ENCODE measurements at places on chromosomes 7 and 10.

GRCh38 chr10:67772894-67773511 lies 65.0 kb downstream of the DNAJC12 start:
- no peak for DNase-seq

DNA sequence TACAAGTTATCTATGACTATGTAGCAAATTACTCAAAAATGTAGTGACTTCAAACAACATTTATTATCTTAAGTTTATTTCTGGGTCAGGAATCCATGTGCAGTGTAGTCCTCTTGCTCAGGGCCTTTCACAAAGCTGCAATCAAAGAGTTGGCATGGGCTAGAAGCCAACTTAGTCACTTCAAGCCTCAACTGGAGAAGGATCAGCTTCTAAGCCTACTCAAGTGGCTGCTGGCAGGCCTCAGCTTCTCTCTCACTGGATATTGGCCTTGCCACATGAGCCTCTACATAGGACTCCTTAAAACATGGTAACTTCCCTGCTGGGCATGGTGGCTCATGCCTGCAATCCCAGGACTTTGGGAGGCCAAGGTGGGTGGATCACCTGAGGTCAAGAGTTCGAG lies 5.0 kb upstream of the NFE2L3 start:
- DNase-seq, result no peak

- no peak for DNase-seq
These were observed 123.1 kb downstream of the CCNY start for GRCh38 chr10:35459449-35459847.

DNA sequence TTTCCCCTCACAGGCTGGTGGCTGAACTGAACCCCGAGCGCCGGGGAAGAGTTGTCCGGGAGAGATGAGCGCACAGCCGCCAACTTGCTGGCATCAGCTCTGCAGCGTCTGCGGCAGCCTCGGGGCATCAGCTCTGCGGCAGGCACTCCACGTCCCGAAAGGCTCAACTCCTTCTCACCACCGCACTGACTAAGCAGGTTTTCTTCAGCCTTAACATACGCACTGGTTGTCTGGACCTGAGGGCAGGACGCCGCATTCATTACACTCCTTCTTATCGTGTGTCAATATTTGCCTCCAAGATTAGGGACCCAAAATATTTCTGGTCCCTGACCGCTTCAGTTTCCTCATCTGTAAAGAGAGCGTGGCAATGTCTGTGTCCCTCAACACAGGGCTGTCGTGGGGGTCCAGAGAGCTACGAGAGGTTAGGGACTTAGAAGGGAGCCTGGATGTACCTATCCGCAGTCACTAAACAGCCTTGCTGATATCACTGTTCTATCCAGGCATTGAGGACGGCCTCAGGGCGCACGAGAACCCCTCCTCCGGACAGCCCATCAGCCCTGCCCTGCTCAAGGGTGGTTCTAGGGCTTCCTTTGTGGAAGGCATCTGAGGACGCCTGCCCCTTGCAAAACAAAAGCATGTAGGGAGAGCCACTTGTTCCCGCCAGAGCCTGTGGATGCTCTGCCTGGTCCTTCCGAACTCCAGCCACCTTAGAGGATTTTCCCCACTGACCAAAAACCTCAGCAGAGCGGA lies 42.8 kb upstream of the FIGNL1 start:
- DNase-seq, result no peak

DNA sequence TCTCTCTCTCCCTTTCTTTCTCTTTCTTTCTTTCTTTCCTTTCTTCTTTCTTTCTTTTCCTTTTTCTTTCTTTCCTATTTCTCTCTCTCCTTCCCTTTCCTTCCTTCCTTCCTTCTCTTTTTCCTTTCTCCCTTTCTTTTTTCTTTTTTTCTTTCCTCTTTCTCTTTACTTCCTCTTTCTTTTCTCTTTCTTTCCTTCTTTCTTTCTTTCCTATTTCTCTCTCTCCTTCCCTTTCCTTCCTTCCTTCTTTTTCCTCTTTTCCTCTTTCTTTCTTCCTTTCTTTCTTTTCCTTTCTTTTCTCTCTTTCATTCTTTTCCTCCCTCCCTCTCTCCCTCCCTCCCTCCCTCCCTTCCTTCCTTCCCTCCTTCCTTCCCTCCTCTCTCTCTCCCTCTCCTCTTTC lies 81.5 kb downstream of the RHOBTB1 start:
- DNase-seq, result no peak

GRCh38 chr7:27183682-27184336 lies 1.2 kb downstream of the HOXA11 start:
- DNase-seq, result no peak

Data from T-helper 9 cell (primary cell).